Head of caudate nucleus (tissue), 42 donors: ENCODE measurements at places on chromosomes 11 and 22.

DNA sequence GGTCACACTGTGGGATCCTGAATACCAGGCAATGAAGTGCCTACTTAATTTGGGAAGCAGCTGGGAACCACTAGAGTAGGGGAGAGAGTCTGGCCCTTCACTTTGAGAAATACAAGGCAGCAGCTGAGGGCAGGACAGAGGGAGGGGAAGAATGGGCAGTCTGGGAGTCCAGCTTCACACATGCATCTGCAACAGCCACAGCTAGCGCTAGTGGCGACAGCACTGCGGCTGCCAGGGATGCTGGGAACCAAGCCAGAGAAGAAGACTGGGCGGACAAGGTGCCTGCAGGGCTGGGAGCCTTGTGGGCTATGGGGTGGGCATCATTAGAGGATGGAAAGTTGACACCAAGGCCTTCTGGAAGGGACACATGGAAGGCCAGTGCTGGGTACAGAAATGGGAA, 15.8 kb downstream of the SCUBE2 start:
- no peak for DNase-seq

GRCh38 chr11:9962722-9963121, 298.8 kb downstream of the SWAP70 start:
- no peak for DNase-seq

- DNase-seq = no peak
Measured at GRCh38 chr22:26798462-26799065, 141.2 kb downstream of the MIAT start.

DNA sequence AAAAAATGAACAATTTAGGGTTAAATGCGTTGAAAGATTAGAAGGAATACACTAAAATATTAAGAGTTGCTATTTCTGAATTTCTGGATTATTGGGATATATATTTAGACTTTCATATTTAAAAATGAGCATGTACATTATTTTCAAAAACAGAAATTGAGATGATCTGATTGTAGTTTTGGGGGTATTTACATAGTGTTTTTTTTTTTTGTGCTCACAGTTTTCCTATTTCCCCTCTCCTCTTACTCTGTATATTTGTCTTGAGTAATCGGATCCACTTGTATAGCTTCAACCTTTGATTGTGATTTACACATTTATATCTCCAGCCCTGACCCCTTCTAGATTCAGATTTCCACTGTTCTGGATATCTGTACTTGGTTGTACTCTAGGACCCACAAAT, 5.3 kb downstream of the USP47 start:
- no peak for DNase-seq

DNA sequence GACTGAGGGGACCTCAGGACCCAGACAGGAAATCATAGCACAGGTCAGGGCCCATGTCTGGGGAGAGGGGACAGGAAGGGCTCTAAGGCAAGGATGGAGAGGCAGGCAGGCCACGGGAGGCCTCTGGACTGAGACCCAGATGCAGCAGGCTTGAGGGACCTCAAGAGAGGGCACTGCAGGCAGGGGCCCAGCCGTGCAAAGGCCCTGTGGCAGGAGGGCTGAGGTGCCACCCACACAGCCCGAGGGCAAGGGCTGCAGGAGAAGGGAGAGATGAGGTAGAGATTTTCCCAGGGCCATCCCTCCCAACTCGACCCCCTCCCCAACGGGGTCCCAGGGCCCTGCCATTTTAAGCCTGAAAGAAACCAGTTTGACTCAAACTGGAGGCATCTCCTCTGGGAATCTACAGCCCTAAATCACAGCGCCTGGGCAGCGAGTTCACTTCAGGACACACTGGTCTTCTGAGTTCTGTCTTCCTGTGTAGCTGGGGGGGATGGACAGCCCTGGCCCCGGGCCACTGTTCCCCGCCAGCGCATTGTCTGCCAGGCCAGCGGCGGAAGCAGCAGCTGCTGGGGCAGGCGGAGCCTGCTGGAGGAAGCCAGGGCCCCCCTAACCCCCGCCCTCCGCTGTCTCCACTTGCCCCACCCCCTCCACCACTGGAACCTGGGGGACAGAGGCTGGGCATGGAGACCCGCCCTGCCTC, 20.3 kb upstream of the WNT7B start:
- DNase-seq = peak; percentile 87

- no peak for DNase-seq
Measured at GRCh38 chr11:9609841-9610240, 36.4 kb downstream of the WEE1 start.
